Neural crest cell (in vitro differentiated cells): ENCODE measurements at places on chromosomes 7 and 10.

- peaks cover 13% of the 10 kb centered on the region for H3K27me3 ChIP-seq
- no peak overlapping the region for H3K27ac ChIP-seq
- no peaks in the 10 kb centered on the region for H3K36me3 ChIP-seq
- H3K4me3 ChIP-seq, result no peak overlapping the region
- H3K4me1 ChIP-seq, result peaks cover 13% of the 10 kb centered on the region
Measured at GRCh38 chr10:118412932-118413331, 70.8 kb upstream of the FAM204A start.

DNA sequence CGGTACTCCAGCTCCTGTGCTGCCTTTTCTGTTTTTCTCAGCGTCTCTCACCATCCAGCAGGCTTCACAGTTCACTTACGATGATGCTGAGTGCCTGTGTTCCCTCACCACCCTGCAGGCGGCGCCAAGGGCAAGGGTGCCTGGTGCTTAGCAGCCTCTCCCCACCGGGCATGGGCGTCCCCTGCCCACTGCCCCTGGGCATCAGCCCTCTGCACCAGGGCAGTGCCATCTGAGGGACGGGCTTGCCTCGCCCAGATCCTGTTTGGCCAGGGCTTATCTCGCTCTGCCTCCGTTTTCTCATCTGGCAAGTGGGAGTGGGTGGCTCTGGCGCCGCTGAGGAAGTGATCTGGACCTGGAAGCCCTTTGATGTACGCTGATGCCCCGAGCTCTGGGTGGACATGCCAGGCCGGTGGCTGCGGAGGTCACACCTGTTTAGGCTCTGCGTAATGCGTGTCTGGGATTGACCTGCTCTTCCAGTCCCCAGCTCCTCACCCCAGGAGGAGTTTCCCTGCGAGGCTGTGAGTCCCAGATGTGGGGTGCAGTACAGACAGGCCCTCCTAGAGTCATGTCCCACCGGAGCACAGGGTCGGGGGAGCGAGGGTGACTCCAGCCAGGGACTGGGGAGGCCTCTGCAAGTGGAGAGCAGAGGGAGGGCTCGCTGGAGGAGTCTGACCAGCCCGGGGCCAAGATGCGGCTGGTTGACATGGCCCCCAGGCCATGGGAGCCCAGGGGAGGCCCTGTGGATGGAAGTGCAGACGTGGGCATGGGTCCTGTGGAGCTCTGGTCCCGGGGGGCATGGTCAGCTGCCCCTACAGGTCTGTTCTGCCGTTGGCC lies 11.8 kb downstream of the TTYH3 start:
- H3K36me3 ChIP-seq, result no peaks in the 10 kb centered on the region
- DNase-seq, result no peak
- H3K4me3 ChIP-seq, result no peak overlapping the region
- H3K4me1 ChIP-seq, result peaks cover 29% of the 10 kb centered on the region

- DNase-seq, result no peak
- H3K4me1 ChIP-seq, result no peaks in the 10 kb centered on the region
- H3K4me3 ChIP-seq, result no peak overlapping the region
- H3K27me3 ChIP-seq, result no peaks in the 10 kb centered on the region
- H3K27ac ChIP-seq, result no peak overlapping the region
Measured at GRCh38 chr7:100789055-100789454, 38.3 kb downstream of the EPHB4 start.

- peak overlapping the region; percentile 62 for H3K4me3 ChIP-seq
- no peaks in the 10 kb centered on the region for H3K27me3 ChIP-seq
- peaks cover 46% of the 10 kb centered on the region for H3K4me1 ChIP-seq
- peak overlapping the region; percentile 96 for H3K27ac ChIP-seq
- no peak for DNase-seq
- H3K36me3 ChIP-seq, result no peaks in the 10 kb centered on the region
Measured at GRCh38 chr10:3803927-3804741, 19.1 kb upstream of the KLF6 start.

DNA sequence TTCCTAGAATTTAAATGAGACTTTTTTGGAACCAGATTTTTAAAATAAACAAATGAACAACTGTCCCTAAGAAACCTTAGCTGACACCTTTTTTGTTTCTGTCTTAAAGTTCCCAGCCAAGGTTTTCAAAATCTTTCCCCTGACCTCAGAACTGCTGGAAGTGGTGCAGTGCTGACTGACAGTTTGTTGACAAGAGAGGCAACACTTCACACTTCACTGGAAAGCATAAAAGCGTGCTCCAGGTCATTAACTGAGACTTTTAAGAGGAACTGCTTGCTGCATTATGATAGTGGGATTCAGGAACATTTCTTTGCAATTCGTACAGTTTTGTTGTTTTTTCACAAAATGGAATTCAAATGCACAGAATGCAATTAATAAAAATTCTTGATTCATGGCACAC lies 36.2 kb downstream of the SYPL1 start:
- no peak for DNase-seq
- no peaks in the 10 kb centered on the region for H3K36me3 ChIP-seq
- no peak overlapping the region for H3K27ac ChIP-seq
- H3K4me3 ChIP-seq, result no peak overlapping the region
- peaks cover 5% of the 10 kb centered on the region for H3K4me1 ChIP-seq

- no peak overlapping the region for H3K4me3 ChIP-seq
- H3K27me3 ChIP-seq, result no peaks in the 10 kb centered on the region
- H3K4me1 ChIP-seq, result peaks cover 18% of the 10 kb centered on the region
- DNase-seq, result peak; percentile 14
- H3K36me3 ChIP-seq, result no peaks in the 10 kb centered on the region
Measured at GRCh38 chr10:77494327-77494726, 143.3 kb downstream of the KCNMA1 start.

DNA sequence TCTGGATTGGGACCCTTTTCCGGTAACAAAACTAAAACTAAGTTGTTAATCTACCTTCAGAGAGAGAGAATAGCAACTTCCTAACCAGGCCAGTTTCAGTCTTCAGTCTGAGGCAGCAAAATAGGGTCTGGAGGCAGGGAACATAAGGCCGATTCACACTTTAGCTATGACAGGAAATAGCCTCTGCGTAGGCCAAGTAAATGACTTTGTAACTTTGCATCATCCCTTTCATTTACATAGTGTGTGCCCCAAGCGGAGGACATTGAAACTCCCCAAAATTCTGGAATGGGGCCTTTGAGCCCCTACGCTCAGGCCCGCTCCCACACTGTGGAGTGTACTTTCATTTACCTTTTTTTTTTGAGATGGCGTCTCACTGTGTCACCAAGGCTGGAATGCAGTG lies 1.7 kb upstream of the UPP1 start:
- H3K36me3 ChIP-seq, result no peaks in the 10 kb centered on the region
- no peaks in the 10 kb centered on the region for H3K27me3 ChIP-seq
- H3K4me1 ChIP-seq, result peaks cover 37% of the 10 kb centered on the region
- peak overlapping the region; percentile 52 for H3K4me3 ChIP-seq
- DNase-seq, result no peak

DNA sequence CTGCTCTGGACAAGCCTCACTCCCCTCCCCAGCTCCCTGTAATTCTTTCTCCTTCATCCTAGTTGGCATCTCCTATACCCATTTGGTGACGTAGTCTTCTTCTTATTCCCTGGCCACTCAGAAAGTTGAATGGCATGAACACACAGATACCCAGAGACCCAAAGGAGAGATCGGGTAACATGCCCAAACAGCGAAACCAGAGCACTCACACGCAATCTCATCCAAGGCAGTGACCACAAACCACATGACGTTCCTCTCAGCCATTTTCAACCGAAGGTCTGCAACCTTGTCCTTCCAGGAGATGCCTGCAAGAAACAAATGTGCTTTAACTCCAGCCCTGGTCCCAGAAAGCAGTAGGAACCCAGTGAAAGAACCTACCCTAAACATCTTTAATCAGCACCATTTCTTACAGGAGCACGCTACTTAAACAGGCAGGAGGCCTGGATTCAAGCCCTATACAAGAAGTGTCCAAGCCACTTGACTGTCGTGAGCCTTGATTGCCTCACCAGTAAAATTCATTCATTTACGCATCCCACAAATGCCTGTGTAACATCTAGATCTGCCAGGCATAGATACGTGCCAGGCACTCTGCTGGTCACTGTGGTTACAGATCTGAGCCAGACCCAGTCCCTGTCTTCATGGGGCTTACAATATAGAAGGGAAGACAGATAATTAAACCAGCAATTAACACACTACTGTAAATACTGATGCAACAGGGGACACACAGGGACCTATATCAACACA lies 37.1 kb downstream of the XPNPEP1 start:
- H3K4me1 ChIP-seq, result peaks cover 12% of the 10 kb centered on the region
- H3K4me3 ChIP-seq, result no peak overlapping the region
- H3K27me3 ChIP-seq, result no peaks in the 10 kb centered on the region
- H3K27ac ChIP-seq, result no peak overlapping the region
- DNase-seq, result no peak

GRCh38 chr7:155257482-155258225 lies 40.0 kb upstream of the INSIG1 start:
- no peak for DNase-seq
- H3K27me3 ChIP-seq, result no peaks in the 10 kb centered on the region
- peaks cover 3% of the 10 kb centered on the region for H3K4me1 ChIP-seq
- H3K27ac ChIP-seq, result no peak overlapping the region
- no peaks in the 10 kb centered on the region for H3K36me3 ChIP-seq

DNA sequence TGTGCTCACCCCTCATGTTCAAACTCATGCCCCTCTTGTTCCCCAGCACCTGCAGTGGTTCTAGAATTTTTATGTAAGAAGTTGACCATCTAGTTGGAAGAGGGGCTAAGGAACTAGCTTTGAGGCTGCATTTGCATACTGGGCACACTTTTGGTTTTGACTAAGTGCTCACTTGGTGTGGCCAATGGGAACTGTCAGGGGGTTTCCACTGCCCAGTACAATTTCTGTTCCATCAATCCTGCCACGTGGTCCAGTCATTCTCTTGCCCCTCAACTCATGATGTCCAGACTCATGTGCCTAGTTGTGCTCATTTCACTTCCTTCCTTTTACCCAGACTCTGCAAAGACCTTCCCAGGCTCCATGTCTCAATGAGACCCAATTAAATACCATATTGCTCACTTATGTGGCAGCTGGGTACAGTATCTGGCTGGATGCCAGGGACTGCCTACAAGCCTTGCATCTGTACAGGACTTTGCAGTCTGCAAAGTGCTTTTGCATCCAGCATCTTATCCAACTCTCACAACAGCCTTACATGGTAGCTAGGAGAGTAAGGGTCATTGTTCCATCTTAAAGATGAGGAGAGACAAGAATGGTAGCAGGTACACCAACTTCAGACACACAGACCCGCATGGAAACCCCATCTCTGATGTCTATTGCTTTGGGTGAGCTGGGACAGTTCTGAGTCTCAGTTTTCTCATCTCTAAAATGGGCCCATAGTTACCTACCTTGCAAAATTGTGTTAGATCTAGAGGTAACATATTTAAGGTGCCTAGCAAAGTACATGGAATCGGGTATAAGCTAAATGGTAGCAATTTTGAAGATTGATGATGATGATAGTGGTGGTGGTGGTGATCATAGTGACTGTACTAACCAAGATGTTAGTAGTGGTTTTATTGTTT lies 30.1 kb upstream of the KCNMA1 start:
- peaks cover 21% of the 10 kb centered on the region for H3K4me1 ChIP-seq
- DNase-seq, result no peak
- no peak overlapping the region for H3K27ac ChIP-seq
- no peaks in the 10 kb centered on the region for H3K36me3 ChIP-seq

DNA sequence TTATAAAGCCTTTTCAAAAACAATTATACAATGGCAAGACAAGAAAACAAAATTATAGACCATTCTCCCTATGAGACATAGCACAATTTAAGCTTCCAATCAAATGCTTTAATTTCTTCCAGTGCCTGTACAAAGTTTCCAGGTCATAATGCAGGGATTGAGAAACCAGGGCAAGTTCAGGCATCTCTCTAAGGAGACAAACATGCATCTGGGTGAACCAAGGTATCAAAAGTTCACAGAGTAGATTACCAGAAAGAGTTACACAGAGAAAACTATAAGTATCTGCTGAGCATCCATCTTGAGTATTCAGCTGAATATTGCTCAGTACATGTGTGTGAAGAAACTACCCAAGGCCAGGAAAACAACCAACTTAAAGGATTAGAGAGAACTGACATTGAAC lies 89.1 kb downstream of the COL28A1 start:
- no peak for DNase-seq
- H3K27me3 ChIP-seq, result no peaks in the 10 kb centered on the region
- no peaks in the 10 kb centered on the region for H3K4me1 ChIP-seq
- no peak overlapping the region for H3K27ac ChIP-seq

GRCh38 chr7:144670218-144670617 lies 165.6 kb downstream of the TPK1 start:
- no peak overlapping the region for H3K4me3 ChIP-seq
- H3K36me3 ChIP-seq, result no peaks in the 10 kb centered on the region
- no peak for DNase-seq
- no peaks in the 10 kb centered on the region for H3K27me3 ChIP-seq
- no peak overlapping the region for H3K27ac ChIP-seq
